ENCODE measurements at places on chromosomes 5 and 9.

- no peak for DNase-seq
These were observed 8.5 kb upstream of the FEM1C start for GRCh38 chr5:115553082-115553481.

GRCh38 chr5:112263469-112263868 is 155.6 kb downstream of the EPB41L4A start:
- no peak for DNase-seq

DNA sequence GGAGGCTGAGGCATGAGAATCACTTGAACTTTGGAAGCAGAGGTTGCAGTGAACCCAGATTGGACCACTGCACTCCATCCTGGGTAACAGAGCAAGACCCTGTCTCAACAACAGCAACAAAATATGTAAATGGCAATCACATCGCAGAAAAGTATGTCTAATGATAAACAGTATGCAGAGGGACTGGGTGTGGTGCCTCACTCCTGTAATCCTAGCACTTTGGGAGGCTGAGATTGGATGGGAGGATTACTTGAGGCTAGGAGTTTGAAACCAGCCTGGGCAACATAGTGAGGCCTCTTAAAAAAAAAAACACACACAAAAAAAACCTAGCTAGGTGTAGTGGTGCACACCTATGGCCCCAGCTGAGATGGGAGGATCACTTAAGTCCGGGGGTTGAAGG is 40.3 kb downstream of the HSDL2 start:
- DNase-seq, result no peak

- no peak for DNase-seq
These were observed 19.0 kb downstream of the DMGDH start for GRCh38 chr5:79050498-79050897.

GRCh38 chr5:593511-593910 is 18.6 kb upstream of the CEP72 start:
- no peak for DNase-seq

GRCh38 chr5:51382521-51383130 is 622 bp upstream of the ISL1 start:
- DNase-seq, result no peak
